ENCODE measurements at places on chromosomes 3 and 15.

DNA sequence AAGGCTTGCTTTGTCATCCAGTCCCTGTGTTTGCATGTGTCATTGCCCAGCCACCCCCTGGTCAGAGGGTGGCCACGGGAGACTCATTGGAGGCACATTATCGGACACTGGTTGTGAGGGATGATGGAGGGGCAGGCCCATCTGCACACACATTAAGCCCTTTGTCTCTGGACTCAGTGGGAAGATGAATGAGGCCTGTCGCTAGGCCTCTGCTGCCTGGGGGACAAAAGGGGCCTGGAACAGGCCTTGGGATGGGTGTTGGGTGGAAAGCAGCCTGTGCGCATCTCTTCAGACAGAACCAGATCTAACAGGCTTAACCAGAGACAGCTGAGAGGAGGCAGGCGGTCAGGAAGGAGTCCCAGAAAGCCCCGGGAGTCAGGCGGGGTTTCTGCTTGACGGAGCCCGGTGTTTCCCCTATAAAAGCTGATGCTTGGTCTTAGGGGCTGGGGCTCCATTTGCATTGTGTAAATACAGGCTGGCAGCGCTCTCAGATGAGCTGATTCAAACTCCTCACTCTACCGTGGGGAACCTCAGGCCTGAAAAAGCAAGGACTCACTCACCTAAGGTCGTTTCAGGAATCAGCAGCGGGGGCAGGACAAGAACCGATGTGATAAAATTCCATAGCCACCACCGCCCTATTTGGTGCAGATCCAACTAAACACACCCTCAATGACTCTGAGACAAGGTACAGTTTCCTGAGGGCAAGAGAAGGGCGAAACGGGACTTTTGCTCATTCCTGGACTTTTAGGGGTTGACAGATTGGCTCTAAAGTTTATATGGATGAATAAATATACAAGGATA lies 17.1 kb upstream of the SKIC8 start:
- no peak for DNase-seq

GRCh38 chr3:126982126-126982470 lies 817 bp upstream of the PLXNA1 start:
- DNase-seq, result no peak

GRCh38 chr3:37923569-37924040 lies 61.9 kb downstream of the CTDSPL start:
- DNase-seq, result no peak

DNA sequence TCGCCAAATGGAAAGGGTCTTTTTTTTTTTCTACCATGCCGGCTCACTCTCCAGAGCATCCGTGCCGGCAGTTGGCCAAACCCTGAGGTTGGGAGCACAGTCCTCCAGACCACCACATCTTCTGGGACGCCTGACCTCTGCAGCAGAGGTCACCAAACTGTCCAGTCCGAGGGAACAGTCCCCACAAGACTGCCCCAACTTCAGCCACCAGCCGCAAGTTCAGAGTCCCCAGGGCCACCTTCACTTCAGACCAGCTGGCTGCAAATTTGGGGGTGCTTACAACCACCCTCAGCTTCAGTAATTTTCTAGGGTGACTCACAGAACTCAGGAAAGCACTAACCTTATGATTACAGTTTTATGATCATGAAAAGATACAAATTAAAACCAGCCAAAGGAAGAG lies 28.9 kb downstream of the PLA2G4D start:
- DNase-seq, result no peak

- DNase-seq, result peak; percentile 94
Measured at GRCh38 chr3:177597311-177598096, 400.2 kb upstream of the TBL1XR1 start.

GRCh38 chr3:26353097-26353496 lies 269.5 kb upstream of the LRRC3B start:
- no peak for DNase-seq

DNA sequence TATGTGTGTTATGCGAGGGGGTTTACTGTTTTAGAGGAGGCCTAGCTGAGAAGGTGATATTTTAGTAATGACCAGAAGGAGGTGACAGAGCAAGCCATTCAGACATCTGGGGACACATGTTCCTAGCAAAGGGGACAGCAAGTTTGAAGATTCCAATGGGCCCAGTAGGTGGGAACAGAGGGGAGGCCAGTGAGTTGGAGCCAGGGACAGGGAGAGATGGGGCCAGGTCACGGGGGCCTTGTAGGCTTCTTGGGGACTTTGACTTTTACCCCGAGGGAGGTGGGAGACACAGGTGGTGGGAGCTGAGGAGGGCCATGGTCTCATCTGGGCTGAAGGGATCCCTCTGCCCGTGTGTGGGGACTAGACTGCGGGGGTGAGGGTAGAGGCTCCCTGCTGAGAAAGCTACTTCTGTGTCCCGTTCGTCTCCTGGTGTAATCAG lies 72.5 kb downstream of the MGLL start:
- peak; percentile 28 for DNase-seq

DNA sequence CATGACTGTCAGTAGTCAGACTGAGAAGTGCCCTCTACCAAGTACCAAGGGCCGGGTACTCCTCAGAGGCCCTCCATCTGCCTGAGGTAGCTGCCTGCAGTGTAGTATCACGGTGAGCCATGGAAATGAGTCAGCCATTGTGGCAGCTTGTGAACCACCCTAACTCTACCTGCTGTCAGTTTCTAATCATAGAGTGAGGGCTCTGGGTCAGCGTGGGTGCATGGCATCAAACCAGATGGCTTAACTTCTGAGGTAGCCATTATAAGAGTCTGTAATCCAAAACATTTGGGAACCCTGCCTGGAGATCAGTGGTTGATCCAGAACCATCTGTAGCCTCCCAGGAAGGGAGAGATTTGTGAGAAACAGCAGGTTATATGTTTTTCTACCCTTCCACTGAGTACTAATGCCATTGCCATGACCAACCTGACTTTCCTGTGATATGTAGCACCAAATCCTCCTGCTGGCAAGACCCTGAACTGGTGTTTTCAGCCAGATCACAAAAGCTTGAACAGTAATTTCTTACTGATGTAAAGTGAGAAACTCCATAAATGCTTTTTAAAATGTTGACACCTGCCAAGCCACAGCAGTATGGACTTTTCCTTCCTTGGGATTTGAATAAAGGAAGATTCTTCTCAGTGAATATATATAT lies 38.9 kb downstream of the ABHD2 start:
- no peak for DNase-seq

- peak; percentile 96 for DNase-seq
Measured at GRCh38 chr3:197501879-197502620, 53.7 kb downstream of the BDH1 start.

- no peak for DNase-seq
Measured at GRCh38 chr3:186180151-186180550, 71.3 kb upstream of the ETV5 start.

DNA sequence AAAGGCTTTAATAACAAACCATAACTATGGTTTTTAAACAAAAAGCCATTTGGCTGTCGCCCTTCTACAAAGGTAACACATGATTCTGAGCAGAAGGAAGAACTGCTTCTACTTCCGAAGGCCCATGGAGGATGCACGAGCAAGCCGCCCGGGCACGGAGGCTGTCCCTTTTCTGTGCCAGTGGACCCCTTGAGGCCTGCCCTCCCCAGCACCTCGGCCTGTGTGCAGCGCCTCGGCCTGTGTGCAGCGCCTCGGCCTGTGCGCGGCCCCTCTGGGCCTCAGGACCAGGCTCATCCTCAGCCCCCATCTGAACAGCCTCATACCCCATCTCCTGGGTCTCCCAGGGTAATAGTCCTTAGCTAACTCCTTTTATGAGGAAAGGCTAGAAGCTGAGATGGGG lies 329.5 kb downstream of the OCA2 start:
- no peak for DNase-seq

- no peak for DNase-seq
Measured at GRCh38 chr15:44298878-44299277, 10.4 kb downstream of the GOLM2 start.

DNA sequence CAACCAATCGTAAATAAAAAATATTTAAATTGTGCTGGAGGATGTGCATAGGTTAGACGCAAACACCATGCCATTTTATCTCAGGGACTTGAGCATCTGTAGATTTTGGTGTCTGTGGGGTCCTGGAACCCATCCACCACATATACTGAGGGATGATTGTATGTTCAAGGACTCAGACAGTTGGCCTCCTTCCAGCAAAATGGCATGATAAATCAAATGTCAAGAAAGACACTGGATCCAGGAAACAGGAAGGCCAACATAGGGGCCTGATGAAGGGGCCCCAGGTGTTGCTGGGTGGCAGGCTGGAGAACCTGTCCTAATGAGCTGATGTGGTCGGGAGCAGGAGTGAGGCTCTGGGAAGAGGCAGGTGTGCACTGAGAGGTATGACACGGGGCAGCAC lies 289.5 kb downstream of the GABRG3 start:
- no peak for DNase-seq

DNA sequence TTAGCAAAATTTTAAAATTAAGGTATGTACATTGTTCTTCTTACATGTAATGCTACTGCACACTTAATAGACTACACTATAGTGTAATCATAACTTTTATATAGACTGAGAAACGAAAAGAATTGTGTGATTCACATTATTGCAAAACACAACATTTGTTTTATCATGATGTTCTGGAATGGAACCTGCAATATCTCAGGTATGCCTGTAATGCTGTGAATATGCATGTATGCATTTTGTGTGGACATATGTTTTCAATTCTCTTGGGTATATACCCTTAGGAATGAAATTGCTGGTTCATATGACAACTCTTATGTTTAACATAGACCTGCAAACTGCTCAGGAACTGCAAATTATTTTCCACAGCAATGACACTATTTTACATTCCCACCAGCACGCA lies 38.6 kb upstream of the TJP1 start:
- DNase-seq, result no peak

- DNase-seq, result no peak
Measured at GRCh38 chr3:151867666-151868065, 5.8 kb upstream of the SUCNR1 start.

DNA sequence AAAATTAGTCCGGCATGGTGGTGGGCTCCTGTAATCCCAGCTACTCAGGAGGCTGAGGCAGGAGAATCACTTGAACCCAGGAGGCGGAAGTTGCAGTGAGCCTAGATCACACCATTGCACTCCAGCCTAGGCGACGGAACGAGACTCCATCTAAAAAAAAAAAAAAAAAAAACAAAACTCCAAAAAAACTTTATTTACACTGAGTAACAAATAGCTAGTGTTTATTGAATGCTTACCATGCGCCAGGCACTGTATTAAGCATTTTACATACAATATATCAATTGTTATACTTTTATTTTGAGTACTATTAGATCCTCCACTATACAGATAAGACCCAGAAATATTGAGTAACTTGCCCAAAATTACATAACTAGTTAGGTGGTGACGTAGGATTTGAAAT lies 17.4 kb upstream of the ARIH1 start:
- no peak for DNase-seq

- DNase-seq, result no peak
Measured at GRCh38 chr3:46928282-46928681, 48.3 kb downstream of the CCDC12 start.

DNA sequence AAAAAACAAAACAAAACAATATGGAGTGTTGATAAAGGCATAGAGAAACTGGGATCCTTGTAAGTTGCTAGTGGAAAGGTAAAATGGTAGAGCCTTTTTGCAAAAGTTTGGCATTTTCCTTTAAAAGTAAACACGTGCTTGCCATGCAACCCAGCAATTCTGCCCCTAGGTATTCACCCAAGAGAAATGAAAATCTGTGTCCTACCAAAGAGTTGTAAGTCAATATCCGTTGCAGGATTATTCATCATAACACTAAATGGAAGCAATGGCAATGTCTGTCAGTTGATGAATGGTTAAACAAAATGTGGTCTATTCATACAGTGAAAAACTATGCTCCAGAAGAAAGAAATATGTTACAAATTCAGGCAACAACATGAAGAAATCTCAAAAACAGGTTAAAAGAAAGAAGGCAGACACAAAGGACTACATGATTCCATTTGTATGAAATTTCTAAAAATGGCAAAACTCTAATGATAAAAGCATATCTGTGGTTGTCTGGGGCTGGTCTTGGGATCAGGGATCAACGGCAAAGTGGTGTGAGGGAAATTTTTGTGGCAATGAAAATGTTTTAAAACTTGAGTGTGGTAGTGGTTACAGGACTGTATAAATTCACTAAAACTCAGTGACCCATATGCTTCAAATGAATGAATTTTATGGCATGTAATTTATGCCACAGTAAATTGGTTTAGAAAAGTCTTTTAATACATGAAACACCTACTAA lies 229.6 kb downstream of the OPA1 start:
- no peak for DNase-seq

DNA sequence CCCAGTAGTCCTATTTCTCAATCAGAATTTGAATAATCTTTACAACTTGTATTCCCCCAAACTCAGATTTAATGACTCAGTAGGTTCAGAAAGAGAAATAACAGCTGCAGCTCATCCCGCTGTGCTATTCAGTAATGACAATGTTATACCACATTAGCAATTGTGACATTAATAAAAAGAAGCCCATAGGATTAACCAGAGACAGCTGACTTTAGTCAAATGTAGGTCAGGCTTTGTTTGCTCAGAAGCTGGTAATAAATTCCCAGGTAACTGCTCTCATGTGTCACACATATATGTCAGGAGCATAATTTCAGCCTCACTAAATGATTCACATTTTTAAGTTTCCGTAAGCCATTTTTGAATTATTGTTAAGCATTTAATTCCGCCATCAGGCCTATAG lies 222.0 kb upstream of the UBE2E2 start:
- no peak for DNase-seq

DNA sequence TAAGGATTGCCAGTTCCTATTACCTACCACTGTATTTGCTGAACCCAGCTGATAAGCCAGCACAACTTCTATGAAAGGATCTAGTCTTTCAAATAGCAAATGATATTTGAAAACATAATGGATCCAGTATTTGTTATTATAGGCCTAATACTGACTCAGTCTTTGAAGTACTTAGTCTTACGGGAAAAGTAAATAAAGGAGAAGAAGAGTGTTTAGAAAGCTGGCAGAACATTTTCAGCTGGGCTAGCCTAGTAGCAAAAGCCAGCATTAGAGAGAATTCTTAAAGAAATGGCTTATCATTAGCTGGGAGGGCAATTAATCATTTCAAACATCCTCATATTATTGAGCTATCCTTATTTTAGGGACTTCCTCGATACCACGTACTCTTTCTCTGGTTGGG lies 101.4 kb upstream of the GOLIM4 start:
- DNase-seq, result no peak

DNA sequence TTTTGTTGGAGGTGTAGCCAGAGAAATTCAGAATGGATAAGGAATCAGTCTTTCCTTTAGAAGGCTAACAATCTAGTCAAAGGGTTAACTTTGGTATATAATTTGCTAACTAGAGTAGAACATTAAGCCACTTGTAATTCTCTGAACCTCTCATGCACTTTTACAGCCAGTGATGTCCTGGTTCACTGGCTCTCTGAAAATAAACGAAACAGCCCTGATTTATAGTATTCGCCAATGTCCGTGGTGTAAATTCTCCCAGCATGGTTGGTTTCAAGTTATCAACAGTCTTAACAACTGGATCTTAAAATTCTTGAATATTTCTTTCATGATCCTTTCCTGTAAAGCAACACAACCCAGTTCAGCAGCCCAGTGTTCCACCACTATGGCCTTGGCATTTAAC lies 500.4 kb upstream of the CDIN1 start:
- no peak for DNase-seq
